ENCODE measurements at places on chromosomes 1 and 21. TPM values are rescaled to one million over a fixed set of nuclear protein-coding genes. Genes with fewer than 3 reads are reported as not detected.

- ATAC-seq, result no peak
These were observed 16.3 kb upstream of the OR10K1 start for GRCh38 chr1:158445376-158445775.

GRCh38 chr1:198681252-198681651 lies 42.4 kb downstream of the PTPRC start:
- ATAC-seq, result no peak

DNA sequence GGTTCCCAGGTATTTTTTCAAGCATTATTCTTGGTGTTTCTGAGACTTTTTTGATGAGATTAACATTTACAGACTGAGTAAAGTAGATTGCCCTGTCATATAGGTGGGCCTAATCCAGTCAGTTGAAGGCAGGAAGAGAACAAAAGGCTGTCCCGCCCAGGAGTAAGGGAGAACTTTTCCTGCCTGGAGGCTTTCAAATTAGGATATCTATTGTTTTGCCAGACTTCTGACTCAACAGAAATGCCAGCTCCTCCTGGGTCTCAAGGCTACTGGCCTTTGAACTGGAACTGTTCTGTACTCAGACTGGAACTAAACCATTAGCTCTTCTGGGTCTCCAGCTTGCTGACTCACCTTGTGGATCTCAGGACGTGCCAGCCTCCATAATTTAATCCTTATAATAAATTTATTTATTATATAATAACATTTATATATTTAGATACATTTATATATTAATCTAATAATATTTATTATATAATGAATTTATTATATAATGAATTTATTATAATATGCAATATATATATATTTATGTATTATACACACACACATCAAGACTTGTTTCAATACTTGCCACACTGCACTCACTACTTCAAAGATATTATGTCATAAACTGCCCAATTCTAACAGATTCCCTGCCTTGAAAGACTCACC lies 510.8 kb upstream of the B3GALT2 start:
- ATAC-seq, result no peak

DNA sequence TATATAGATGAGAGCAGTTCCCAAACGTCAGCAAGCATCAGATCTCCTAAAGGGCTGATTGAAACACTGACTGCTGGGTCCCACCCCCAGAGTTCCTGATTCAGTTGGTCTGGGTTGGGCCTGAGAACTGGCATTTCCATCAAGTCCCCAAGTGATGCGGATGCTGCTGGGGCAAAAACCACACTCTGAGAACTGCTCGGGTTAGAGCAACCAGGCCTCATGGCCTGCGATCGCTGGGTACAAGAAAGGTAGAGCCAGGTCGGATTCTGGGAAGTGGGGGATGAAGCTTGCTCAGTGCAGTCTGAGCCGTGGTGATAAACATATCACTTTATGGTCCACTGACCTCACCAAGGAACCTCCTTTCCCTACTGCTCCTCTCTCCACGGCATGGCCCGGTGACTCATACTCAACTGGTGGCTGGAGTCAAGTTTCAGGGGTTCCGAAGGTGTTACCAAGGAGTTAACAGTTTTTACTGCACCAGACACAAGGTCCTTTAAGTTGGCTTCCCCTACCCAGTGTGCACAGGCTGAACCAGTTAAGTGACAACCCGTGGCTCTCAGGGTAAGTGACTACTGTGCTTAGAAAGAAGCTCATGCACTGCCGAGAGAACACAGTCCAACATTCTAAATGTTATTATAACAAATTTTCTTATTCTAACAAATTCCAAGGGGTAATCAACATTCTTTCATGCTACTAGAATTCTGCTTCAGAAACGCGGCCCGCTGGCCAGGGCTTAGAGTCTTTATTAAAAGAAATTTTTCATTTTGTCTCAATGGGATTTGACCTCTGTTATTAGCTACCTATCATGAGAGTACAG lies 153.5 kb downstream of the TGFBR3 start:
- no peak for ATAC-seq

DNA sequence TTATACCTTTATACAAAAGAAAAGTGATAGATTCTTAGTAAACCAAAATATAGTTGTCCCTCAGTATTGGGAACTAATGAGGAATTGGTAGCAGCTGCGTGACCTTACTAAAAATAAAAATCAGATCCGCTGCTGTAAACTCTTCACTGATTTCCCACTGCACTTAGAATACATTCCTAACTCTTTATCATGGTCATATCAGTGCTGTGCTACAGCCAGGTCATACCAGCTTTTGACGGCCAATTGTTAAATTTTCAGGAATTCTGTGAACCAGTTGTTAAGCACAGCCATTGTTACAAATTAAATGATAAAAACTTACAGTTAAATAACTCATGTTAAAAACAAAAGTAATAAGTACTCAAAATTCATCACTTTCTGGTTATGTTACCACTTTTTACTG lies 245.3 kb downstream of the GPR52 start:
- ATAC-seq, result no peak

- ATAC-seq, result no peak
These were observed 65.8 kb downstream of the LYPLAL1 start for GRCh38 chr1:219239518-219239917.

- peak; percentile 24 for ATAC-seq
These were observed at the start of gene AGT for GRCh38 chr1:230713915-230714764. AGT (minus strand) TSS chr1:230714122; CDS start chr1:230710823, 3,299 bp downstream.

DNA sequence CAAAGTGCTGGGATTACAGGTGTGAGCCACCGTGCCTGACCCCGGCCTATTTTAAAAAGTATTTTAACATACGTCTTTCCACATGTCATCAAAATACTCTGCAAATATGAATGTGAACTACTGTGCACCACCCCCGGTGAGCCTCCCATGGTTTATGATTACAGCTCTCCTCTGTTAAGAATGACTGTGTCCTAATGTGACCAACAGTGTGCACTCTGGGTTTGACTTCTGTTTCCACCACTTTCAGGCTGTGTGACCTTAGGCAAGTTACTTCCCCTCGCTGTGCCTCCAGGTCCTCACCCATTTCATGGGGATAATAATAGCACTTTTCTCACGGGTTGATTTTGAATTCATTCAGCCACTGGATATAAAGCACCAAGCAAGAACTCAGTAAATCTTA lies 14.7 kb downstream of the AMPD2 start:
- ATAC-seq, result no peak

FNDC10 gene
- 5.7 TPM for total RNA-seq

FOXO6 gene
- total RNA-seq, result not detected

DNA sequence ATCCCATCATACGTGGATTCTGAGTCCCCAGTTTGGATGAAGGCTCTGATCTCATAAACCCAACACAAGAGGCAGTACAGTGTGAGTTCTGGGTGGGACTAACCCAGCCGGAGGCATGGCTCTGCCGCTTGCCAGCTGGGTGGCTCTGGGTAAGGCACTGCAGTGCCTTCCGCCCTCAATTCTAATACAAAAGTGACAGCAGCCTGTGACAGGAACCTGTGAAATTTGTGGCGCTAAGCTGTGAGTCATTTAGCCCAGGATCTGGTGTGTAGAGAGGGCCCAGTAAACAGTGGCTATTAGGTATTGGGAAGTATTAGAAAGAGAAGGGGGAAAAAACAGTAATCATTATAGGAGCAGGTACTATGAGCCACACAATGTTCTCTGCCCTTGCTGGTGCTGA lies 23.3 kb downstream of the HSPG2 start:
- ATAC-seq, result peak; percentile 40

PGBD2 gene
- 4.5 TPM for total RNA-seq

DNA sequence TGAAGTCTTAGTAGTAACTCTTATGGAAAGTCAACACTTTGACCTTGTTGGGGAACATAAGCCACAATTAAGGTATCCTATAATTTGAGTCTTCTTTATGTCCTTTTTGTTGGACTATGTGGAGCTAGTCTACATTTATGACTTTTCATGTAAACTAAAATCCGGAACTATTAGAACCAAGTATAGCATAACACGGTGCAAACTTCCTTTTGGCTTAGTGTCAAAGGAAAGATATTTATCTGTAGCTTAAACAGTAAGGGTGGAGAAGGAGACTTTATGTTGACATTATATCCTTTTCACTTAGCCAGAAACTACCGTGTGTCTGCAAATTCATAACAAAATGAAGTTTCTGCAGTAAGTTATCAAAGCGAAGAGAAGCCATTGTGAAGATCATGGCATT lies 7.3 kb downstream of the UAP1 start:
- ATAC-seq, result no peak

DNA sequence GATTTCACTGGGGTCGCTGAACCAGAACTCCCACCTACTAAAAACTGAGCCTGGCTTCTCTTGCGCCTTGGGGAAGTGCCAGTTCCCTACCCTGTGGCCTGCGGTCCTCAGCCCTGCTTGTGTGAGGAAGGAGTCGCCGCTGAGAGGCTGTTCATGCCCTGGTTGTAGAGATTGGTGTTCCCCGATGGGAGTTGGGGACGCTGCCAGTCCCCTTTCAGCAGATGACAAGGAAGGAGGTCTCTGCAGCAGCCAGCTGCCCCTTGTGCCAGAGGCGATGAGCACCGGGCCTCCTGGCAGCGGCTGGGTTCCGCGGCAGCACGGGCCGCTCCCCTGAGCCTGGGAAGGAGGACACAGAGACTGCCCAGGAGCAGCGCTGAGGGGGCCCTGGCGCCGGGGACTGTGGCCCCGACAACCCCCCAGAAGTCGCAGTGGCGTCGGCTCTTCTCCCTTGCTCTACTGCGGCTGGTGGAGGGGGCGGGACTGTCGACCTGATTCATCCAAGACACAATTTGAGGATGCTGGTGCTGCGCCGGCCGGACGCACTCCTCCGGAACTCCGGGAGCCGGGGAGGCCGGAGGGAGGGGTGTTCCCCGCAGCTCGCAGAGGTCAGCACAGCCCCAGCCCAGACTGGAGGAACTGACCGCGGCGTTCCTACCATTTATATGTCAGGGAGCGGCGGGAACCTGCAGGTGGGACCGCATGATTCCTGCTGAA lies 12.0 kb upstream of the ADORA3 start:
- peak; percentile 60 for ATAC-seq

FASLG gene
- not detected for total RNA-seq

DNA sequence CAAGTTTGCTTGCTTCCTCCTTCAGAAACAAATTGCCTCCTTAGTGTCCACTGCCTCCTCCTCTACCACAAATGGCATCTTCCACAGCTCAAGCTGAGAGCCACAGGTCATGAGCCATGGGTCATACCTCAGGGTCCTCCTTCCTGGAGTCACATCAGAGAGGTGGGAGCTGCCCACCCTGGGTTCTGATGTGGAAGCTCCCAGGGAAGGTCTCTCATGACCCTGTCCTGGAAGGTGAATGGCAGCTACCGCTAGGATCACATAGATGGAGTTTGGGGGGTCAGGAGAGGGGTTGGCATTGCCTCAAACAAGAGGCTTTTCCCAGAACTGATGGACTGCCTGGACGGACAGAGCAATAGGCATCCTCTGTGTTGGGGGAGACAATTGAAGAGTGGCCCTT lies 321.4 kb downstream of the MATN1 start:
- ATAC-seq, result no peak

DNA sequence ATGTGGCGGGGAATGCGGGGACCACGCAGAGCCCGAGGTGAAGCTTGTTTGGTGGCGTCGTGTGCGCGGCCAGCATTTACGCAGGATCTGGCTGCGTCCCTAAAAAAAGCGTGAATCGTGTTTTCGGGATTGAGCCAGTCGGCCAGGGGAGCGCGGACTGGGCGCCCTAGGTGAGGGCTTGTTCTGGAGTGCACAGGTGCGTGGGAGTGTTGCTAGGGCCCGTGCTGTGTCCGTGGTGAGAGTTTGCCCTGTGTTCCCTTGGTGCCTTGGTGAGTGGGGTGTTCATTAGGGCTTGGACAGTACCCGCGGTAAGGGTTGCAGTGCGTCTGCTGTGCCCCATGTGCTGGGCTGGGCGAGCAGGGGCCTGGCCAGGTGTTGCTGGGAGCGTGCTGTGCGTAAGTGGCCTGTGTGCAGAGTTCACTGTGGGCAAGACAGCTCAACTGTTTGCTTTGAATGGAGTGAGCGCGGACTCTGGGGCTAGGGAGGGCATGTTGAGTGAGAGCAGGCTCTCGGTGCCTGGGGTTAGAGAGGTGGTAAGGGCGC lies 673 bp downstream of the CD46 start:
- ATAC-seq, result peak; percentile 54

DNA sequence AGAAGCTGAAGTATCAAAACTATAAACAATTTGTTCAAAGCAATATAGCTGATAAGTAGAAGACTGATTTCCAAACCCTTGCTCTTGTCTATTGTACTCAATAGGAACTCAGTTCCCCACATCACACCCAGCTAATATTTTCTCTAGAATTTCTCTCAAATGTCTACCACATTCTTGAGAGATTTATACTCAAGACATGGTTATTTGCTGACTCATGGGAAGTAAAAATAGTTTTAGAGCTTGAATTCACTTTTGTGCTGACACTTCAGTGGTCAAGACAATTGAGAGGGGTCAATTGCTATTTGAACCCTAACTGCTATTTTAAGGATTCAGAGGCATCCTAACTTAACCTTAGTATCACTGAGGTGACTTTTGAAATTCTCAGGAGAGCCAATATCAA lies 99.0 kb downstream of the TNNI3K start:
- ATAC-seq, result no peak

FNDC5 gene
- not detected for total RNA-seq

GRCh38 chr1:3056641-3057040 lies 12.4 kb upstream of the PRDM16 start:
- no peak for ATAC-seq

GRCh38 chr1:21966247-21967000 lies 10.4 kb upstream of the CELA3B start:
- ATAC-seq, result peak; percentile 50

GRCh38 chr1:169138866-169139670 lies 32.6 kb downstream of the ATP1B1 start:
- no peak for ATAC-seq

DNA sequence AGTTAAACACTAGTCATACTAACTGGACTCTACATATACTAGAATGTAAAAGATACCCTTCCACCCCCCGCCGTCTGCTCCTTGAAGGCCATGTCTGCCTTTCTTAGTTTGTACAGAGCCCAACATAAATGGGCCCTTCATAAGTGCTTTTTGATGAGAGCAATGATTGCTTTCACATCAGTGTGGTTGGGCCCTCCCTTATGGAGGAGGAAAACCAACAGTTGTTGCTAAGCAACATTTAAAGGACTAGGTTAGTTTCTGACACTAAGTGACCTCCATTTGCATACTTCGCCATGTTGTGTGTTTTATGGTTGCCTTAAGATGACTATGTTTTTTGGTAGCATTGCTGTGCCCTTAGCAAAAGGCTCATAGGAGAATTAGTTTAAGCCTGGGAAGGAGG lies 182.0 kb upstream of the SGIP1 start:
- peak; percentile 39 for ATAC-seq

GRCh38 chr1:226903819-226904716 lies 33.7 kb downstream of the PSEN2 start:
- ATAC-seq, result no peak

GRCh38 chr1:1544544-1544943 lies 4.1 kb upstream of the TMEM240 start:
- ATAC-seq, result no peak

- no peak for ATAC-seq
These were observed 88.4 kb downstream of the ERG start for GRCh38 chr21:38409907-38410306.

- ATAC-seq, result no peak
These were observed 28.6 kb upstream of the NADK start for GRCh38 chr1:1806890-1807289.
